ENCODE measurements at places on chromosomes 4 and X. TPM values are rescaled to one million over a fixed set of nuclear protein-coding genes. Genes with fewer than 3 reads are reported as not detected.

- DNase-seq: no peak
- no peak overlapping the region for H3K27ac ChIP-seq
- H3K4me1 ChIP-seq: peaks cover 74% of the 10 kb centered on the region
- no peaks in the 10 kb centered on the region for H3K27me3 ChIP-seq
These were observed 7.3 kb downstream of the RGS12 start for GRCh38 chr4:3299976-3300671.

- no peaks in the 10 kb centered on the region for H3K27me3 ChIP-seq
- peak overlapping the region; percentile 85 for H3K4me3 ChIP-seq
- peaks cover 15% of the 10 kb centered on the region for H3K36me3 ChIP-seq
- H3K27ac ChIP-seq: peak overlapping the region; percentile 57
These were observed 1.2 kb downstream of the ATP6AP1 start for GRCh38 chrX:154429711-154430110.

DNA sequence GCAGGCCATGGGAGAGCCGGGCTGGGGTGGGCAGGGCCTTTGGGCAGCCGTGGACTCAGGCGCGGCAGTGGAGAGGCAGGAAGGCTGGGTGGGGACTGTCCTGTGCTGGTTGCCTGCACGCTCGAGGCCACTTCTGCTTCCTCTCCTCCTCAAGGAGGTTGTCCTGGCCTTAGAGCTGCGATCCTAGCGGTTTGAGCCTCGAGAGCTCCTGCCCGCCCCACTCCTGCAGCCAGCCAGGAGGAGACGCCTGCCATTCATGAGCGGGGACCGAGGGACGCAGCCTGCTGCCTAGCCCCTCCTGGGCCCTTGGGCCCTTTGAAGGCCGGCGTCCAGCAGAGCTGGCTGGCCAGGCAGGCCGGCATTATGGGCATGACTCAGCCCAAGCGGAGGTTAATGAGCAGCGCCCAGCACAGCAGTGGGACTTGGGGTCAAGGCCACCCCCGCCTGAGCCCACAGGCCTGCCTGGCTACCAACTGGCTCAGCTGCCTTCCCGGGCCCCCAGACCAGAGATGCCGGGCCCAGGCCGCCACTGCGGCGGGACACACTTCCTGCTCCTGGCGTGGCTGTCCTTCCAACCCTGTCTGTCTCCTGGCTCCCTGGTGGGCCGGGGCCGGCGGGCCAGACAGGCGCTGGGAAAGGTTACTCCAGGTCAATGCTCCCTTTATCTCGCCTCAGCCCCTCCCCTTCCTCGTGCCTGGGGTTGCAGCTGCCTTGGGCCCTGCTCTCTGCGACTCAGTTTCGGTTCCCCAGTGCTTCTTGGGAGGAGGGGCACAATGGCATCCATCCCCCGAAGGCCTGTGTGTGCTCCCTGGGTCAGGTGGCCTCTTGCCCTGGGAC is 1.8 kb downstream of the ABCD1 start:
- peaks cover 9% of the 10 kb centered on the region for H3K36me3 ChIP-seq
- peaks cover 26% of the 10 kb centered on the region for H3K4me1 ChIP-seq
- H3K4me3 ChIP-seq: peak overlapping the region; percentile 78
- DNase-seq: peak; percentile 44
- no peak overlapping the region for H3K27ac ChIP-seq
- no peaks in the 10 kb centered on the region for H3K27me3 ChIP-seq

DNA sequence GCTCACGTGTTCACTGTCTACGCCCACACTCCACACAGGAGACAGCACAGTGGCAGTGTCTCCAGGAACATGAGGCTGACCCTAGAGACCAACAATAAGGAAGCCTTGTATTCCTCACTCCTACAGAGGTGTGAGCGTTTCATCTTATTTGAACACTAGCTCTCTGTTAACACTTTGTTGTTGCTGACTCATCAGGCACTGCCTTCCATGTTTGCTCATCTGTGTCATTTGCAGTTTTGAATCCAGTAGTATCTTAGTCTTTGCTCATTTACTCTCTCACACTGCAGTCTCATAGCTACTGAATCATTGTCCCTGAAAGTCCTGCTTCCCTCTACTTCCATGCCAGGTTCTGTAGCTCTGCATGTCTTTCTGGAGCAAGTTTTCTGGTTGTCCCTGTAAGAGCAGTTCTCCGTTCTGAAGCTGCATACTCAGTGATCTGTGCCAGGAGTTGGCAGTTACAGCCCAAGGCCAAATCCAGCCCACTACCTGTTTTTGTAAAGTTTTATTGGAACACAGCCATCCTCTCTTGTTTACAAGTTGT is 80.3 kb upstream of the DCLK2 start:
- H3K27ac ChIP-seq: peak overlapping the region; percentile 8
- no peaks in the 10 kb centered on the region for H3K36me3 ChIP-seq
- peaks cover 6% of the 10 kb centered on the region for H3K4me1 ChIP-seq
- H3K4me3 ChIP-seq: no peak overlapping the region
- H3K27me3 ChIP-seq: no peaks in the 10 kb centered on the region

DNA sequence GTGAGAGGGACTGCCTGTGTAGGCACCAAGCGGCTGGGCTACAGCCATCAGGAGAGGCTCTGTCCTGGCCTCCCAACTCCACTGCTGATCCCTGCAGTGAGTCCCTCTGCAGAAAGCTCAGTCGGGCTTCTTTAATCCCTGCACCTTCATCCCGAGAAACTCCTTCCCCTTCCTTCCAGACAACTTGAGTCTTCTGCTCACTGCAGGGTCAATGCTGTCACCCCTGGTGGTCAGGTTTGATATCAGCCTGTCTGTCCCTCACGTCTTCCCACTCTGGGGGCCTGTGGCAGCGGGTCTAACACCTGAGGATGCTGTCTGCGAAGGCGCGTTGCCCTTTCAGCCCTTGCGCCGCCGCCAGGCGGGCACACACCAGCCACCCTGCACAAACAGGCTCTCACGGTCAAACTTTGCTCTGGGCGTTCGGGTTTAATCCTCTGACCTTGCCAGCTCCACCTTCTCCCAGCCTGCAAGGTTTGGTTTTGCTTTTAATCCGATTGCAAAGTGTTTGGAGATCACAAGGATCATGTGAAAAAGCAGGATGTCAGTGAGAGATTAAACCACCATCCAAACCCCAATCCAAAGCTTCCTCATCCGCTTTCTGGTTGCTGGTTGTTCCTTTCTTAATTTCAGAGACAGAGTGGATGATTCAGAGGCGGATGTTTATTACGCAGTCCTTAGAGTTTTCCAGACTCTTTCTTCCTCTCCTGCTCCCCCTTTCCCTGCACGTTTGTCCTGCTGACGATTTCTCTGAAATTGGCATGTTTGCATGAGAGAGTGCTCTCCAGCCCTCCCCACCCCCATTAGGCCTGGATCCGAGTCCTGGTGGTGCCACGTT is 74.8 kb upstream of the SLC34A2 start:
- no peak overlapping the region for H3K4me3 ChIP-seq
- H3K27ac ChIP-seq: peak overlapping the region; percentile 12
- no peaks in the 10 kb centered on the region for H3K27me3 ChIP-seq
- DNase-seq: no peak

- no peaks in the 10 kb centered on the region for H3K36me3 ChIP-seq
- no peaks in the 10 kb centered on the region for H3K27me3 ChIP-seq
- no peak overlapping the region for H3K27ac ChIP-seq
- no peak overlapping the region for H3K4me3 ChIP-seq
- DNase-seq: no peak
- H3K4me1 ChIP-seq: peaks cover 6% of the 10 kb centered on the region
These were observed 322.9 kb upstream of the NWD2 start for GRCh38 chr4:36921476-36922216.

DNA sequence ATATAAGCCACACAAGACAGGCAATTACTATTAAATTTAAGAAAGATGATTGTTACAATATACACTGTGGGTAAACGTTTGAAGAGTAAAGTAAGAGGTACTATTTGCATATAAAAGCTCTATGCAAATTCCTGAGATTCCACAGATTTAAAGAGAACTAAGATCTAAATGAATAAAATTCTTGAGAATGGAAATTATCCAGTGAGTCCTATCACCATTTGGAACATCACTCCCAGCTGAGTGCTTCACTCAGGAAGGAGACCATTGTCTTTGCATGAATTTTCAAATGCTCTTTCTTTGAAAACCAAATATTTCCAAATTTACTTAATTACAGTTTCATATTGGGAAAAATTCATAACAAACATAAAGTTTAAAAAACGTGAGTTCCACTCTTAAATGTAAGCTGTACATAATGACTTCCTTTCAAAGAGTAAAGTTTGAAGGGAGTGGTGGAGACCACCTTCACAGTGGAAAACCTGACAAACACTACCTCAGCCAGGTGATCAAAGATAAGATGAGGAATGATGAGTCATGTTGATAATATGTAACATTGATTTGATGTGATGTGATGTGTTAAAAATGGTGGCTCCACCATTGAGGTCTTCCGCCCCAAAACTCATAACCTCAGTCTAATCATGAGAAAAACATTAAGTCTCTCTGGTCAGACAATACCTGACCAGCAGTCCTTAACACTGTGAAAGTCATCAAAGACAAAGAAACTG is 159.9 kb downstream of the BANK1 start:
- no peaks in the 10 kb centered on the region for H3K27me3 ChIP-seq
- no peaks in the 10 kb centered on the region for H3K36me3 ChIP-seq
- peaks cover 15% of the 10 kb centered on the region for H3K4me1 ChIP-seq
- no peak overlapping the region for H3K27ac ChIP-seq
- no peak for DNase-seq
- H3K4me3 ChIP-seq: no peak overlapping the region

DNA sequence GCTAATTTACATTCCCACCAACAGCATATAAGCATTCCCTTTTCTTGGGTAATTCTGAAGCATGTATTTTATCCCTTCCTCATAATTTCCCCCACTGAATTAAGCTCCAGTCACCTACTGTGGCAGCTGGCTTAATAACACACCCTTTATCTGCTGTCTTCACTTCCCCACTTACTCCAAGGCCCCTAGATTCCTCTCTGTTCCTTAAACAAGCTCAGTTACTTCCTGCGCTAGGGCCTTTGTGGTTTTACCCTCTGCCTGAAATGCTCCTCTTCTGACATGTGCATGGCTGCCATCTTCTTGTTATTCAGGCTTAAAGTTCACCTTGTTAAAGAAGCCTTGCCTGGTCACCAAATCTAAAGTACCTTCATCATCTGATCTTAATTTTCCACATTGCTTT is 47.2 kb upstream of the RPS6KA3 start:
- DNase-seq: no peak
- no peaks in the 10 kb centered on the region for H3K36me3 ChIP-seq
- no peak overlapping the region for H3K4me3 ChIP-seq

The GYPB gene
- total RNA-seq: not detected

The TMPRSS11F gene
- total RNA-seq: not detected

The FOXR2 gene
- total RNA-seq: not detected

All from neural crest cell (in vitro differentiated cells).